ENCODE measurements at places on chromosomes 7 and 10. TPM values are rescaled to one million over a fixed set of nuclear protein-coding genes. Genes with fewer than 3 reads are reported as not detected.

The OR9A2 gene
- 1.2 TPM for total RNA-seq

The SNCG gene
- total RNA-seq: 53.7 TPM

The ITPRID1 gene
- 2.6 TPM for total RNA-seq

The PRR15 gene
- 0.64 TPM for total RNA-seq

GRCh38 chr7:115910541-115911164 is 119.9 kb downstream of the TFEC start:
- no peak for DNase-seq

The SLC16A9 gene
- 0.33 TPM for total RNA-seq

The NUDT13 gene
- total RNA-seq: 1.9 TPM

The LLCFC1 gene
- total RNA-seq: not detected

DNA sequence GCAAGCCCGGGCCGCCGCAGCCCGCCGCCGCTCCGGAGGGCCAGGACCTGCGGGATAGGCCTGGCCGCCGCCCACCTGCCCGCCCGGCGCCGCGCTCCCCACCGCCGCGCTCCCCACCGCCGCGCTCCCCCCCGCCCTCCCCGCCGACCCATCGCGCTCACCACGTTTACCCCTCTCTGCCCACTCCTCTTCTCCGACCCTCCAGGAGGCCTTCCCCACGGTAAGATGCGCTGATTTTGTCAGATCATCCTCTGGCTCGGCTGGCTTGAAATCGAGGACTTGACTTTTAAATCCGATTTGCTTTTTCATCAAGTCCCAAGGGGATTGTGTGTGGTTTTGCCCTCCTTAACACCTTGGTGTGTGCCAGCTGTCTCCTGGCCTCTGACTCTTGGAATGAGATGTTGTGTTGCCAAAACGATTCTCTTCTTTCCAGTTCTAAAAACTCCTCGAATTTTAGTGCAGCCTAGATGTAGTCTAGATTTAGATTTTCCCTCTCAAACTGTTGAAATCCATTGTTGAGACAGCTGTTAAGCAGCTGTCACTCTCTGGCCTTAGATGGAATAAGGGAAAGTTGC is 738 bp downstream of the POM121 start:
- DNase-seq: no peak

The MALRD1 gene
- 8.6 TPM for total RNA-seq

DNA sequence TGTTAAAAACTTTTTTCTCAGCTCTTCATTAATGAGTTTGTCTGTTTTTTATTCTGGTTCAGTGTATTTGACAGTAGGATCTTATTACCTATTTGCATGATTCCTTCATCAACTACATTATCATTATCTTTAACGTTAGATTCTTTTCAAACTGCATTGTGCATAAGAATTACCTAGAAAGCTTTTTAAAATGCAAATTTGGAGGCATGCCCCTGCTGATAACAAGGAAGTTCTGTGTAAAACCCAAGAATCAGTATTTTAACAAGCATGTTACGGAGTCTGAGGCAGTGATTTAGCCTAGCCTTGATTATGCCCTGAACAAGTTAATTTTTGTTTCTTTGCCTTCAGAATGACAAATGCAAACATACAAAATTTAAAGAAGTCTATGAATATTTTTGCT is 14.2 kb downstream of the AHR start:
- no peak for DNase-seq

The SPDYE16 gene
- not detected for total RNA-seq
